ENCODE measurements at places on chromosomes 7 and 10.

- DNase-seq = no peak
Measured at GRCh38 chr7:31785101-31785500, 98.1 kb downstream of the PPP1R17 start.

DNA sequence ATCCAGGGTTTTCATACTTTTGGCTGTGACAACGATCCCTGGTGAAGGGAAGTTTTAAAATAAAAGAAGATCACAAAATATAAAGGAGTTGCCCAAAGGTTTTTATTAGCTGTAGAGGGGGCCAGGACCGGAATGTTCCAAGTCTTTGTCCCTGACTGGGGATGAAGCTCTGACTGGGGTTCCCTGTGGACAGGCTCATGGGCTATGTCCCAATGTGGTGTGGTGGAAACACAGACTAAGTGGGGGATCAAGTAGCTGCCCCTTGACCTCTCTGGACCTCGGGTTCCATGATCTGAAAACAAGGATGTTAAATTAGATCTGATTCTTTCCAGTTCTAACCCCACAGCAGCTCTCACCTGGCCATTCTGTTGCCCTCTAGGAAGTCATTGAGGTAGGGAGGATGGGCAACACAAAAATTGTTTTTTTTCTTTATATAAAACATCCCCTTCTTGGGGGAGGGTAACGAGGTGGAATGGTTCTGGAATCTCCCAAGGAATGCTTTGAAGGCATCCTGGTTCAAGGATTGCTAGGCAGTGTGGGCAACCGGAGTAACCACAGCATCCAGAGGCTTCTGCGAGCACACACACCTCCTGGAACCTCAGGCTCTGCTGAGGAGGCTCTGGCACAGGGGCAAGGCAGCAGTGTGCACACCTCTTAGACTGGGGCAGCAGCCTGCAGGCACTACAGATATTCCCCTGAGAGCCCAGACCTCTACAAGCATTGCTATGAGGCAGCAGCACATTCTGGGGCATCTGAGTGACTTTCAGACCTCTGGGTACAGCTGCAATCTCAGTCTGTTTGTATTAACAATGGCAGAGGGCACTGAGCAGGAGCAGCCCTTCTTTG, 21.4 kb upstream of the CRYGN start:
- no peak for DNase-seq

- no peak for DNase-seq
Measured at GRCh38 chr7:29281782-29282541, 87.4 kb downstream of the CHN2 start.

GRCh38 chr10:113175756-113176651, 226.0 kb downstream of the TCF7L2 start:
- no peak for DNase-seq

DNA sequence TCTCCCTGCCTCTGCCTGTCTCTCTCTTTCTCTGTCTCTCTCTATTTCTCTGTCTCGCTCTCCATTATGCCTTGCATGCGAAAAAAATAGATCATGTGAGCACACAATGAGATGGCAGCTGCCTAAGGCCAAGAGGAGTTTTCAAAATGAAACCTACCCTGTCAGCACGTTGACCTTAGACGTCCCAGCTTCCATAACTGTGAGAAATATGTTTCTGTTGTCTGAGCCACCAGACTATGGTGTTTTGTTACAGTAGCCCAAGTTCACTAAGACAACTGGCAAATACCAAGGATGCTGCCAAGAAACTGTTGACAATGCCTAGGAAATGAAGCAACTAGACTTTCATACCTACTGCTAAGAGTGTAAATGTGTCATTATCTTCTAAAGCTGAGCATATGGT, 70.6 kb upstream of the PLXDC2 start:
- DNase-seq = no peak

DNA sequence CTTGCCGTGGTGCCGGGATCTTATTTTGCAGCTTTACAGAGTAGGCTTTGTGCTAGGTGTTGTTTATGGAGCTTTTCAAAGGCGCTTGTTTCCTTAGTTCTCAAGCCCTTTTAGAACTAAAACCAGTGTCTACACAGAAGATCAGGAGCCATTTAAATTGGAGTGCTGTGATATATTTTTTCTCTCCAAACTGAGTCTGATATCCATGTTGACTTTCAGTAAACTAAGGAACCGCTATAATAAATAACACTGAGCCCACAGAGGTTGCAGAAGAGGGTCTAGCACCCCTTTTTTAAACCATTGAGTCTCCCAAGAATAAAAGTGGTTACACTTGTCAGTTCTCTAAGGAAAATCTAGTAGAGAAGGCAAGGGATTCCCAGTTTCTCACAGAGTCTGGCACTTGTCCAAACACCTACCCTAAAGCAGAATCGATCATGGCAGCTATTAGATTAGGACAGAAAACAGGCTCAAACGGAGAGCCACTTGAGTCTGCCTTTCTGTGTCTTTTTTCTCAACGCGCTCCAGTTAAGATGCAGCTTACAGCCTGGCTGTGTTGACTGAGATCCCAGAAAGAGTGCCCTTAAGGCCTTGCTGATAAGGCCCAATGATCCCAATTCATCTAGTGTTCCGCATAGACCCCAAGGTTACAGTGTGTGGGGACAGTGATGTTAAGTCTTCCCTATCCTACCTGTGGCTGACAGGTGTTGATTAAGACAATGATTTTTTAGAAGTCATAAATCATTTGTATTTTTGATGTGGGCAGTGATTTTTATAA, 804 bp downstream of the TMEM106B start:
- no peak for DNase-seq

DNA sequence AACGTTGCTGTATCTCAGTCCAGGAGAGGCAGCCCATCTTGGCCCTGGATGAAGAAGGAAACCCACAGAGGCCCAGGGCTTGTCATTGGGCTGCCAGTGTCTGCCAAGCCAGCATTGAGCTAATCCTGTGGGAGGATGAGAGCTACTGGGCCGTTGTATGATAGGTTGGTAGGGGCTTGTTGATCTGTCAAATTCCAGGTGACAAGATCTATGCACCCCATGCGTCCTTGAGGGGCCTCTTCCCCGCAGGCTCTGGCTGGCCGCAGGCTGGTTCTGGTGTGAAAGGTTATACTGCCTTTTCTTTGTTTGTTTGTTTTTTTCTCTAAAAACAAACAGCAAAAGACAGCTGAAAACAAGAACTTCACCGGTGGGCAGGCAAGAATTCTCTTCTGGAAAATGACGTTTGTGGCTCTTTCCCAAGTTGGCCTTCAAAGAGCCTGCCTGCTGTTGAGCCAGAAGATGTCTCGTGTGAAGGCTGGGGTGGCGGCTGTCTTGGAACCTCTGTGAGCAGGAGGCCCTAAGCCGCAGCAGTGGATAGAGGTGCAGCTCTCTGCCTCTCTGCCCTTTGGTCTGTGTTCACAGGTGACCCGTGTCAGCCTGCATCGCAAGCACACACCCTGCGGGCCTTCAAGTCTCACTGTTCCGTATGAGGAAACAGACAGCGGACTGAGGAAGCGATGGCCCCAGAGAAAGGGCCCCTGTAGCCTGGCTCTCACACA, 23.3 kb downstream of the CYP17A1 start:
- no peak for DNase-seq

GRCh38 chr10:133529576-133529946, 2.4 kb downstream of the CYP2E1 start:
- DNase-seq = no peak

GRCh38 chr7:2724453-2725177, 36.6 kb downstream of the AMZ1 start:
- DNase-seq = no peak

DNA sequence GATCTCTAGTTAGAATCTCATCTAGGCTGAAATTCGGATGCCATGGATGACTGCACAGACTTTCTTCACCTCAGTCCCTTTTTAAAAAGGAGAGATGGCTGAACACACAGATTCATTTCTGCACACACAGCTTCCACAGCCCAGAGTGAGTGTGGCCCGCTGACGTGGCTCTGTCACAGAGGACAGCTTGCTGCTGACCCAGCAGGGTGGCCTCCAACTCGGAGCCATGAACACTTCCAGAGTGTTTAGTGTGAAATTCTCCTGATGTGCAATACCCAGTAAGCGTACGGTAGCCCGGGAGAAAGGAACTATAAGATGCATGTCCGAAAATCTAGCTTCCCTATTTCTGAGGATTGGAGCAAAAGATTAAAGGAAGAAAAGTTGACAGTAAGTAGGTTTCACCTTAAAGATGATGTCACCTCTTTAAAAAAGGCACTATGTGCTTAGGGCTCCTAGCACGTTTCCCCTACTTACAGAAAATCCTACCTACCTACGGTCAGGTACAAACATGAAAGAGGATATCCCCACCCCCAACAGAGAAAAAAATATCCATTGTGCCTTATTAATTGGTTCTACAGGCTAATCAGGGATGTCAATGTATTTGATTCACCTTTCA, 162.2 kb downstream of the RAPGEF5 start:
- no peak for DNase-seq

DNA sequence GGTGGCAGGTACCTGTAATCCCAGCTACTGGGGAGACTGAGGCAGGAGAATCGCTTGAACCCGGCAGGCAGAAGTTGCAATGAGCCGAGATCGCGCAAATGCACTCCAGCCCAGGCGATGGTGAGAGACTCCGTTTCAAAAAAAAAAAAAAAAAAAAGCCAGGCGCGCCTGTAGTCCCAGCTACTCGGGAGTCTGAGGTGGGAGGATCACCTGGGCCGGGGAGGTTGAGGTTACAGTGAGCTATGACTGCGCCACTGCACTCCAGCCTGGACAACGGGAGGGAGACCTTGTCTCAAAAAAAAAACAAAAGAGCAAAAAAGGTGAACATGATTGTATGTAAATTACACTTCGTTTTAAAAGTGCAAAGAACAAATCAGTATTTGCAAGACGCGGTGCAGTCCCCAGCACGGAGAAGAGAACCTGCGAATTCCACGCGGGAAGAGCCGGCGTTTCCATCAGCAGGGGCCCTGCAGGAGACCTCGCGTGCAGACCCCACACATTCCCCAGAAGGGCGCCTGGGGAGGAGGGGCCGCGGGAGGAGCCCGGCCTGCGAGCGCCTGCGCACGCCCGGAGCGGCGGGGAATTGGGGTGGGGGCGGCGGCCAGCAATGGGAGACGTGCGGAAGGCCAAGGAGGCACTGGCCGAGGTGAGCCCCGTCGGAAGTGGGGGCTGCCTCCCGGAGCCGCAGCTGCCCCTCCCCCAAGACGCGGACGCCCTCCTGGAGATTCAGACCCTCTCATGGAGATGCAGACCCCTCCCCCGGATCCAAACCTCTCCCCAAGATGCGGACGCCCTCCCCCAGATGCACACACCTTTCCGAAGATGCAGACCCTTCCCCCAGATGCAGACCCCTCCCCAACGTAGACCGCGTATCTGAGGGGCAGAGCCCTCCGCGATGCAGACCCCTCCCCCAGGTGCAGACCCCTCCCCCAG, 16.7 kb upstream of the SUN1 start:
- no peak for DNase-seq

DNA sequence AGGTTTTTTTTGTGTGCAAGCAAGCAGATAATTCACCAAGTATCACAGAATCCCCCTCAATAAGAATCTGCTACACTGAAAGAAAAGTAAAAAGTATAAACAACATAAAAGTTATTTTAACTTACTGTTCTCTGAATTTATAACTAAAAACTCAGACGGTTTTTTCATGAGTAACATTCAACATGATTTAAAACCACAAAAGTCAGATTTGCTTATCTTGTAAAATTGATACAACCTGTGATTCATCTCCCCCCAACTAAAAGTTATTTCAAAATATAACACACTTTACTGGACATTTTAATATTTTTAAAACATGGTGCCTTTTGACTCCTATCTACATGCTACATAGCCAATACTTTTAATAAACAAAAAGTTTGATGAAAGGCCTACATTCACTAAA, 32.8 kb downstream of the TSPAN12 start:
- no peak for DNase-seq

- DNase-seq = no peak
Measured at GRCh38 chr10:28890121-28890950, 213.0 kb downstream of the BAMBI start.

- DNase-seq = no peak
Measured at GRCh38 chr10:124374535-124375352, 44.0 kb downstream of the OAT start.

DNA sequence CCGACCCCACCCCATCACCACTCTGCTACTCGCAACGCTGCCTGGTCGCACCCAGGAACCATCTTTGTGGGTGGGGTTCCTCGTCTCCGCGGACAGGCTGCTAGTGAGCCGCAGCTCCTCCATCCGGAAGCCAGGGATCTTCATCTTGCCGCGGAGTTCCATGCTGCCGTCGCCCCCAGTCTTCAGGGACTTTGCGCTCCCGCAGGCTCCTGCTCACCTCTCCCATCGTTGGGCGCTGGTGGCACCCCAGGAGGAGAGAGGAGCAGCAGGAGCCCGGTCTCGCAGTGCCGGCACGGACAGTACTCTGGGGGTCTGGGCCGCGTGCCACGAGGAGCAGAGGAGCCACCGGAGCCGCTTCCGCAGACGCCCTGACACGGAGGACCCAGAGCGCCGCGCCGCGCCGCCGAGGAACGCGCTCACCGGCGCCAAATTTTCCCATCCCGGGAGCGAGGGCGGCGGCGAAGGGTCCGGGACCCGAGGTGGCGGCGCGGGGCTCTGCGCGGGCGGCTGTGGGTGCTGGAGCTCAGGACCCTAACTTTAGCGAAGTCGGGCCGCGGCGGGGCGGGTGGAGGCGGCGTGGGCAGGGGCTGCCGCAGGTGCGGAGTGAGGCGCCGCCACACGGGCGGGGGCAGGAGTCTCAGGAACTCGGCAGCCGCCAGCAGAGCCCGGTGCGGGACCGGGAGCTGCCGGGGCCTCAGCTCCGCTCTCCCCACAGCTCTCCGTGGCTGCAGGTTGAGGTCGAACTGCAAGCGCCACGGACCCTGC, 750.1 kb upstream of the SORCS1 start:
- no peak for DNase-seq

DNA sequence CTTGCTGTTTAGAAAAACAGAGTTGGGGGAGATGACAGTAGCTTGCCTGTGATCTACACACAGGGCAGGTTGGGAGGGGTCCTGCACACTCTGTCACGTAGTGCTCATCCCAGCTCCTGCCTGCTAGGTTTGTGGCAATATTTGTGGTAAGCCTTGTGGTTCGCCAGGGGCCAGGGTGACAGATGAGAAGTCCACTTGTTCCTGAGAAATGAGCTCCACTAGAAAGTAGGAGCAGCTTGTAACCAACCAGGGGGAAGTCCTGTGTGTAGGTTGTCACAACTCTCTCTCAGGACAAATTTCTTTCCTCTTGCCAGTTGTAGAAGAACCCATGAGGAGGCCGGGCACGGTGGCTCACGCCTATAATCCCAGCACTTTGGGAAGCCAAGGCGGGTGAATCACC, 147.0 kb downstream of the TCF7L2 start:
- no peak for DNase-seq

- no peak for DNase-seq
Measured at GRCh38 chr10:36183726-36184125, 541.6 kb upstream of the FZD8 start.

DNA sequence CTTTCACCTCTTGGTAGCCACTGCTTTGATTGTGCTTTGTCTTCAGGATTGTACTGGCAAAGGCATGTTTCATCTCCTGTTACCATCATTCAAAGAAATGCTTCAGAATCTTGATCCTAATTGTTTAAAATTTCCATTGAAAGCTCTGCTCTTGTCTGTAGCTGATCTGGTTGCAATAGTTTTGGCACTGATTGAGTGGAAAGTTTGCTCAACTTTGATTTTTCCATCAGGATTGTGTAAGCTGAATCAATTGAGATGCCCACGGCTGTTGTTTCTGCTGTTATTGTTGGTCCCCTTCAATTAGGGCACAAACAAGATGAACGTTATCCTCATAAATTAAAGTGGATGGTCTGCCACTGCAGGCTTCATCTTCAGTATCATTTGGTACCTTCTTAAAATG, 14.6 kb upstream of the NUB1 start:
- no peak for DNase-seq

- no peak for DNase-seq
Measured at GRCh38 chr10:79424221-79425073, 21.0 kb downstream of the ZCCHC24 start.

GRCh38 chr10:28719789-28720436, 42.6 kb downstream of the BAMBI start:
- DNase-seq = no peak

Measured in stimulated activated CD4-positive, alpha-beta T cell treated with anti-CD3 and anti-CD28 coated beads, Interleukin-4, amount 100 ng/mL, for 4 hours (primary cell).